ENCODE measurements at places on chromosomes 5 and 9.

- no peaks in the 10 kb centered on the region for H3K36me3 ChIP-seq
- no peaks in the 10 kb centered on the region for H3K4me1 ChIP-seq
- H3K27ac ChIP-seq, result no peak overlapping the region
- no peak overlapping the region for H3K4me3 ChIP-seq
- no peak for DNase-seq
These were observed 15.2 kb downstream of the HCN1 start for GRCh38 chr5:45680950-45681349.

- H3K27me3 ChIP-seq, result no peaks in the 10 kb centered on the region
- H3K4me3 ChIP-seq, result no peak overlapping the region
- H3K27ac ChIP-seq, result peak overlapping the region; percentile 11
- no peaks in the 10 kb centered on the region for H3K36me3 ChIP-seq
These were observed 15.8 kb upstream of the SLC35D2 start for GRCh38 chr9:96399325-96399633.

- H3K4me3 ChIP-seq, result no peak overlapping the region
- H3K36me3 ChIP-seq, result no peaks in the 10 kb centered on the region
- no peaks in the 10 kb centered on the region for H3K4me1 ChIP-seq
- H3K27me3 ChIP-seq, result no peaks in the 10 kb centered on the region
These were observed 45.7 kb upstream of the ORM1 start for GRCh38 chr9:114276908-114277821.

DNA sequence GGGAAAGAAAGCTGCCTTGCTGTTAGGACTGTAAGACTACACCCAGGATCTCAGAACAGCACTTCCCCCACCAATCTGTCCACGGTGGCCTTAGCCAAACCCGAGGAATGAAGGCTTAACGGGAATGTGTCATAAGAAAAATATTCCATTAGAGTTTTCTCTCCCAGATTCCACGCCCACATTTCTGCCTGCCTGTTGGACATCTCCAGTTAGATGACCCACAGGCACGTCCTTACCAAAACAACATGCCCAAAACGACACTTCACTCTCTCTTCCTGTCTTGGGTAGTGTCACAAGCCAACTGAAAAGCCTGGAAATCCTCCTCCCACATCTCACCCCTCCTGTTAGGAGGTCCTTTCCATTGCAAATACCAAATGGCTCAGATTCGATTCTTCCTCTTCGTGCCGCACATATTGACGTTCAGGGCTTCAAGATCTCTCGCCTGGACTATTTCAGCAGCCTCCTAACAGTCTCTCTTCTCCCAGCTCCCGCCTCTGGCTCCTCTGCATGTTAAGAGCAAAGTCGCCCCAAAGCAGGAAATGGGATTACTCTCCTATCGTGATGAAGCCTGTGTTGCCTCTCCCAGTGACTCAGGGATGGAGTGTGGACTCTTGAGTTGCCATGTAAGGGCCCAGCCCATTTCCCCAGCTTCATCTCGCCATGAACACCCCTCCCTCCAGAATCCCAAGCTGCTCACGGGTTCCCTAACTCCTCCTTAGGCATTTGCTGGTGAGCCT lies 159.3 kb downstream of the NR3C1 start:
- peak overlapping the region; percentile 16 for H3K4me3 ChIP-seq
- no peaks in the 10 kb centered on the region for H3K36me3 ChIP-seq
- DNase-seq, result peak; percentile 72
- H3K27me3 ChIP-seq, result no peaks in the 10 kb centered on the region
- H3K4me1 ChIP-seq, result peaks cover 5% of the 10 kb centered on the region

GRCh38 chr5:157602505-157602904 lies 26.9 kb upstream of the ADAM19 start:
- H3K27me3 ChIP-seq, result no peaks in the 10 kb centered on the region
- no peak overlapping the region for H3K4me3 ChIP-seq
- no peaks in the 10 kb centered on the region for H3K36me3 ChIP-seq

- H3K27me3 ChIP-seq, result no peaks in the 10 kb centered on the region
- no peak overlapping the region for H3K4me3 ChIP-seq
- DNase-seq, result no peak
- no peaks in the 10 kb centered on the region for H3K4me1 ChIP-seq
- no peak overlapping the region for H3K27ac ChIP-seq
These were observed 398.0 kb downstream of the ADGRV1 start for GRCh38 chr5:90956511-90957097.

- peaks cover 14% of the 10 kb centered on the region for H3K4me1 ChIP-seq
- H3K27ac ChIP-seq, result peak overlapping the region; percentile 50
- no peaks in the 10 kb centered on the region for H3K36me3 ChIP-seq
- H3K27me3 ChIP-seq, result no peaks in the 10 kb centered on the region
These were observed 32.2 kb upstream of the LECT2 start for GRCh38 chr5:135986891-135987401.

DNA sequence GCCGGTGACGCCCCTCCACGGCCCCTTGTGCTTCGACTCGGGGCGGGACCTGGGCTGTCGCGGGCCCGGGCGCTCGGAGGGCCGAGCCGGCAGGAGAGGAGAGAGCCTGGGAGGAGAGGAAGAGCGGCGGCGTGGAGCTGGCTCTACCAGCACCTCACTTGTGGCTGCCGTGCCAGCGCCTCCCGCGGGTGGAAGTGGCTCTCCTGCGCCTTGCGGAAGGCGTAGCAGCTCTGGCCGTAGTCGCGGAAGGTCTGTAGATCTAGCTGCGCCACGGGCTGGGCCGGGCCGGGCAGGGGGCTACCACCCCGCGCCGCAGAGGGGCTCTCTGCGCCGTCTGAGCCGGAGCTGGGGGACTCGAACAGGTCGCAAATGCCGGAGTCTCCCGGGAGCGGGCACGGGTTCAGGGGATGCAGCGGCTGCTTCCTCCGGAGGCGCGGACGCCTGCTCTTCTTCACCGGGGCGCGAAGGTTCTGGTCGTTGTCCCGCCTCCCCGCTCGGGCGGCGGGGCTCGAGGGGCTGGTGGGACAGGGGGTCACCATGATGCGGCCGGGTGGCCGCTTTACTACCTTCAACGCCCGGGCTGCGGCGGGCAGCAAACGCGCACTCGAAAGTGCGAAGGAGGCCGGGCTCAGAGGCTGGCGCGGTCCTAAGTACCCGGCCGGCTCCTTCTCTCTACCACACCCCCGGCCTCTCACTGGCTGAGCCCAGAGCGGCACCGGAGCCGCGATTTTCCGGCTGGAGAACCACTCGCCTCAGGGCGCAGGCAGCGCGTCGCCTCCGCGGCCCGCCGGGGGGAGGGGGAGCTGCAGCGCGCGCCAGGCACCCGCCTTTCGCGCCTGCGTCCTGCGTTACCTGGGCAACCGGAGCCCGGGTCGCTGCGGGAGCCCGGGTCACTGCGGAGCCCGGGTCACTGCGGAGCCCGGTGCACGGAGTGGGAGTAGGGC lies at the start of gene CCNO:
CCNO (minus strand) TSS at position 624 of the 944 bp plus-strand sequence; CDS start at position 539, 85 bp downstream.
- H3K27ac ChIP-seq, result no peak within 1 kb of the TSS
- peaks cover 38% of the 10 kb centered on the region for H3K4me1 ChIP-seq
- H3K27me3 ChIP-seq, result peaks cover 94% of the 10 kb centered on the region
- peak within 1 kb of the TSS; percentile 64 for H3K4me3 ChIP-seq
- H3K36me3 ChIP-seq, result no peaks in the 10 kb centered on the region
- DNase-seq, result peak; percentile 35

DNA sequence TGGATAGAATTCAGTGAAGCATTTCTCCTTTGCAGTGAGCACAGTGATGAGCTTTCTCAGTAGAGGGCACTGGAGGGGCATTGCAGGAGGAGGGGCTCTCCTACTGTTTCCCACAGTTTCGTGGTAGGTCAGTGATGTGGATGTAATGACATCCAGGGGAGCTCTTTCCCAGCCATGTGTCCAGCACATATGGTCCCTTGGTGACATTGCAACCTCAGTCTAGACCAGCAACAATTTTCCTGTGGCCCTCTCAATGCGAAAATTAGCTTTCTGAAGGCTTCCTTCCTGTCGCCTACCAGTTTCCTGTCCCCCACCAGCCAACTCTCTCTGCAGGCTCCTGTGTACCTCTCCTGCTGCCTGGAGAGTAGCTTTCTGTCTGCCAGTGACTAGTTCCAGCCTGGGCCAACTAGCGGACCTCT lies 6.9 kb upstream of the PDCL start:
- DNase-seq, result no peak
- no peak overlapping the region for H3K27ac ChIP-seq
- no peaks in the 10 kb centered on the region for H3K36me3 ChIP-seq
- no peak overlapping the region for H3K4me3 ChIP-seq
- H3K27me3 ChIP-seq, result no peaks in the 10 kb centered on the region

- peaks cover 6% of the 10 kb centered on the region for H3K36me3 ChIP-seq
- H3K27me3 ChIP-seq, result no peaks in the 10 kb centered on the region
- DNase-seq, result no peak
- H3K4me3 ChIP-seq, result no peak overlapping the region
- H3K27ac ChIP-seq, result no peak overlapping the region
- no peaks in the 10 kb centered on the region for H3K4me1 ChIP-seq
These were observed 57.9 kb downstream of the STX17 start for GRCh38 chr9:99964336-99964735.

DNA sequence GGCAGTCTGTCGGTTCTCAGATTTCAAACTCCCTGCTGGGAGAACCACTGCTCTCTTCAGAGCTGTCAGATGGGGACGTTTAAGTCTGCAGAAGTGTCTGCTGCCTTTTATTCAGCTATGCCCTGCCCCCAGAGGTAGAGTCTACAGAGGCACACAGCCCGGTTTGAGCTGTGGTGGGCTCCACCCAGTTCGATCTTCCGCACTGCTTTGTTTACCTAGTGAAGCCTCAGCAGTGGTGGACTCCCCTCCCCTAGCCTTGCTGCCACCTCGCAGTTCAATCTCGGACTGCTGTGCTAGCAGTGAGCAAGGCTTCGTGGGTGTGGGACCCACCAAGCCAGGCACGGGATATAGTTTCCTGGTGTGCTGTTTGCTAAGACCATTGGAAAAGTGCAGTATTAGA lies 8.0 kb downstream of the SLC27A6 start:
- H3K27ac ChIP-seq, result no peak overlapping the region
- H3K27me3 ChIP-seq, result no peaks in the 10 kb centered on the region
- H3K4me1 ChIP-seq, result no peaks in the 10 kb centered on the region
- DNase-seq, result no peak
- no peak overlapping the region for H3K4me3 ChIP-seq
- H3K36me3 ChIP-seq, result no peaks in the 10 kb centered on the region

DNA sequence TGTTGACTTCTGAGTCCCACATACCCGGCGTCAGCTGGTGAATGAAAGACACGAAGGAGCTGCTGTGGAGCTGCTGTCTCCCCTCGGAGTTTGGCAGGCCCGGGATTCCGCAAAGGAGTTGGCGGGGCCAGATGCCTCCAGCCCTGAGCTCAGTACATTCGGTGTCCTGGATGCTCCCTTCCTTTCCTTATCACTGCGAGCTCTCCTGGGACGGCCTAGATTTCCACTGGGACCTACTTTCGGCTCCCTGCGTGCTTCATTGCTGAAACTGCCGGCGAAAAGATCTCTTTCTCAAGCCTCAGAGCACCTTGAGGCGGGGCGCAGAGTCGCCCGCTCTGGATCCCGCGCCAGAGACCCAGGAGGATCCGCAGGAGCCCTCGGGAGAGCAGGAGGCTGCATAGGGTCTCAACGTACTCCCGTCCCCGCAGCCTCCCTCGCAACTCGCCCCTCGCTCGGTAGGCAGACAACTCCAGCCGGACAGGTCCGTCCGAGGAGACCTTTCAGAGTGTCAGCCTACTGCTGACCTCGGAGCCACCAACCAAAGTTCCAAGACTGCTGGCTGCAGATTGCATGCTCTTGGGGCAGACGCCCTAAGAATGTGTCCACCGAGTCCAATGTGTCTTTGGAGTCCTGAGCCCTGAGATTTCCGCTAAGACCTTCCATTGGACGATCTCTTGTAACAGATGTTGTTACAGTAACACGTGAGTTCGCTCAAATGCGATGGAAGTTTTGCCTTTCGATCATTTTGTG lies 6.1 kb downstream of the ANXA2R start:
- no peaks in the 10 kb centered on the region for H3K27me3 ChIP-seq
- H3K36me3 ChIP-seq, result no peaks in the 10 kb centered on the region
- H3K4me3 ChIP-seq, result no peak overlapping the region
- DNase-seq, result no peak
- peak overlapping the region; percentile 77 for H3K27ac ChIP-seq
- H3K4me1 ChIP-seq, result peaks cover 8% of the 10 kb centered on the region

DNA sequence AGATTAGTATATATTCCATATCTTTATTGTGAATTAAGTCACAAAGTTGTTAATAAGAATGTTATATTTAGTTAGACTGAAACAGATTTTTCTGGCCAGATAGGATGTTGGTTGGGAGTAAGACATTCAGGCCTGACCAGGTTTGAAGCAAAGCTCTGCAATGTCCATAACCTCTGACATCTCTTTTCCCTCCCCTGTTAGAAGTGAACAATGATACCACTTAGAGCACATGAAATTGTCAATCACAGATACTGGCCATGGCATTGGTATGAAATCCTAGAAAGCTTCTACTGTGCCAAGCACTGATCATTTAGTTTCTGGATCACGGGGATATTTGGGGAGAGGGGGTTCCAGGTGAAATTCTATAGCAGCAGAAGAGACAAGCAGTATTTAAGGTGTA lies 1455.1 kb upstream of the CDH9 start:
- no peaks in the 10 kb centered on the region for H3K27me3 ChIP-seq
- no peaks in the 10 kb centered on the region for H3K4me1 ChIP-seq
- no peak overlapping the region for H3K4me3 ChIP-seq
- H3K36me3 ChIP-seq, result no peaks in the 10 kb centered on the region
- H3K27ac ChIP-seq, result no peak overlapping the region

- no peaks in the 10 kb centered on the region for H3K36me3 ChIP-seq
- no peak overlapping the region for H3K4me3 ChIP-seq
- H3K4me1 ChIP-seq, result no peaks in the 10 kb centered on the region
- H3K27me3 ChIP-seq, result no peaks in the 10 kb centered on the region
These were observed 116.5 kb upstream of the FBXL7 start for GRCh38 chr5:15383469-15383868.

DNA sequence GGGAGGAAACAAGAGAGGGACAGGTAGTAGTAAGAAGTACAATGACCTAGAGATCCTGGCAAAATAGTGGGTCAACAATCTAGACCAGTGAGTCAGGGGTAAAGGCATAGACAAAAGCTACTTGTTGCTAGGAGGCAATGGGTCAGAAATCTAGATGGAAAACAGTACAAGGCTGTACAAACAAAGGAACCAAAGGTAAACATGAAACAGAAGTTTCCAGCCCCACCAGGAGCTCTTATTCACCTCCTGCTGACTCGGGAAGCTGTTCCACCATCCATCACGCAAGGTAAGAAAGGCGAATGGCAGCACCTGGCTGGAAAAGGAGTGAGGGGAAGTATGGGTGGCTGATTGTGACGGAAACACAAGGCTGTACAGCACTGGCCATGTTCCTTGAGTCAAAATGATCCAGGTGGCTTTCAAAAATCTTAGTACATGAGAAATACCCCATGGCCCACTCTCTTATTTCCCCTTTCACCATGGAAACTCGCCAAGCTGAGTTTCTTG lies 70.5 kb upstream of the RAI14 start:
- H3K4me1 ChIP-seq, result no peaks in the 10 kb centered on the region
- no peaks in the 10 kb centered on the region for H3K36me3 ChIP-seq
- no peaks in the 10 kb centered on the region for H3K27me3 ChIP-seq
